ENCODE measurements at places on chromosomes 7 and 10.

DNA sequence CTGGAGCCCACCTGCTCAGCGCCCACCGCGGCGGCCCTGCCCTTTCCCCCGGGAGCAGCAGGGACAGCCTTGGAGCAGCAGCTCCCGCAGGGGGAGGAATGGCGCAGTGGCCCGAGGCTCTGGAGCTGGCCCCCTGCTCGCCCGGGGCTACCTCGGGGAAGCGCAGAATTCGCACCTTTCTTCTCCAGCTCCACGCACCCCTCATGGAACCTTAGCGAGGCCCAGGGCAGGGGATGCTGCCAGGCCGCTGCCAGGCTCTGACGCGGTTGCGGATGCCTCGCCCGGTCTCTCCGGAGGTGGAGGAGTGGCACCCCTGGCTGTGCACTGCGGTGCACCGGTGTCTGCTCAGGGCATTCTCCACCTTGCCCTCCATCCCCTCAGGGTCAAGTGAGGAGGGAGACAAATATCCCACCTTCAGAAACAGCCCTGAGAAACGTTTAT lies 84.9 kb upstream of the MKI67 start:
- DNase-seq: no peak

- no peak for DNase-seq
These were observed 75.1 kb upstream of the SMNDC1 start for GRCh38 chr10:110379831-110380230.

DNA sequence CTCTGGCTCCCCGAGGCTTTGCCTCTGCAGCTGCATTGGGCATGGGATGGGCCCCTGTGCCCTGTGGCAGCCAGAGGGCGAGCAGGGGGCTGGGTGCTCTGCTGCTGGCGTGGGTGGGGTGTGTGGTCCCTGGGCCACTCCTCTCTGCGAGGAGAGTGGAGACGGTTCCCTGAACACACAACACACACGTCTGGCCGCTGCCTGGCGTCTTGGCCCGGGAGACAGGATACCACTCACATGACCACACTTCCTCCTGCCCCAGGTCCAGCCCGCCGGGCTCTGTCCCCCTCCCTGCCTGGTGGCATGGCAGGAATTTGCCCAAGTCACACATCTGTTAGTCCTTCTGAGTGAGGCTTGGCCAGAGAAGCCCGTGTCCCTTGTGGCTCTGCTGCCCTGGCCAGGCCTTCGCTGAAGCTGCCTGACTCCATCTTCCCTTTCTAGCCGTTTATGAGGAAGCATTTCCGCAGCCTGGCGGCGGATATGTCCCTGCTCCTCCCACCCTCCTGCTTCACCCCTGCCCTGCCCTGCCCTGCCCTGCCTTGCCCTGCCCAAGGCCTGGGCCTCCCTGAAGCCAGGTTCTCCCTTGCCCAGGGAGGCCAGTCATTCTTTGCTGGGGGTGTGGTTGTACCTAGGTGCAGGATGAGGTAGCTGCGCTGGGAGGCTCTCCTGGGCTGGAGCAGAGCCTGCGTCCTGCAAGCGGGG lies 3.0 kb downstream of the BRI3 start:
- no peak for DNase-seq

- DNase-seq: peak; percentile 45
These were observed 42.8 kb upstream of the RNF216 start for GRCh38 chr7:5824297-5824610.

DNA sequence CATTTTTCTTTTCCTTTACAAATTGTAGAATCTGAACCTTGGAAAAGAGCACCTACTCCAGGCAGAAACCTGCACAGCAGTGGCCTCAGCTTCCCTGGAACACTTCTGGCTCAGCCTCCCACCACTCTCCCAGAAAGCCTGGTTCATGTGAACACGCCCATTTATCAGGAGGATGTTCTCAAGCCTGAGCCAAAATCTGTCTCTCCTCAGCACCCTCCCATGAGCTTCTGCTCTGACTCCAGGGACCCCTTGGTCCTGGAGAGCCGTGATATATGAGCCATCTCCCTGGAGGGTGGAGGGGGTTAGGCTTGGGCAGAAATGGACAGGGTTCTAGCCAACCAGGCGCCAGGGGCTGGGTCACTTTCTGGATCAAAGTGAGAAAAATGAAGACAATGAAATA lies 10.1 kb downstream of the GDF2 start:
- DNase-seq: no peak

DNA sequence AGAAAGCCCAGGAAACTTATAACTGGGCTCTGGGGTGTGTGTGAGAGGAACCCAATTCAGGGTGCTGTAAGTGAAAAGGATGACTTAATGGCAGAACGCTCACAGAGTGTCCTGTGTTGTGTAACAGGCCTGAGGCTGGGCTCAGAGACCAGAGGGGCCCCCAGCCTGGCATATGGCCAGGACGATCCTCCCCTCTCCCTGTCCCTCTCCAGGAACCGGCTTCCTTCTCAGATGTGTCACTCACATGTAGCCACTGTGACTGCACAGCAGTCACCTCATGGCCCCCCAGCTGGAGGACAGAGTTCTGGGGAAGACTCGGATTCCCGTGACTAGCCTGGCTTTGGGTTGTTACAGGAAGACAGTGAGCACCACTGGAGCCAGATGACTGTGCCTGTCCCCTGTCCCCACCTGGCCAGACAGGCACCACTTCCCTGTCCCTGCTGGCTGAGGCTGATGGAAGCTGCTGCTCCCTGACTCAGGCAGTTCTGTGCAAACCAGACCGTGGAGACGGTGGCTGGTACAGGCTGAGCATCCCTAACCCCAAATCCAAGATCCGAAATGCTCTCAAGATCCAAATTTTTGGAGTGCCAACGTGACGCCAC lies 220.5 kb downstream of the MLLT10 start:
- no peak for DNase-seq

Measured in stimulated activated CD4-positive, alpha-beta T cell treated with anti-CD3 and anti-CD28 coated beads, Interleukin-15, amount 100 ng/mL, for 48 hours (primary cell).